ENCODE measurements at places on chromosomes 2 and 18.
A peak's percentile ranks its signal among the peaks of the same experiment; 100 is the strongest.

DNA sequence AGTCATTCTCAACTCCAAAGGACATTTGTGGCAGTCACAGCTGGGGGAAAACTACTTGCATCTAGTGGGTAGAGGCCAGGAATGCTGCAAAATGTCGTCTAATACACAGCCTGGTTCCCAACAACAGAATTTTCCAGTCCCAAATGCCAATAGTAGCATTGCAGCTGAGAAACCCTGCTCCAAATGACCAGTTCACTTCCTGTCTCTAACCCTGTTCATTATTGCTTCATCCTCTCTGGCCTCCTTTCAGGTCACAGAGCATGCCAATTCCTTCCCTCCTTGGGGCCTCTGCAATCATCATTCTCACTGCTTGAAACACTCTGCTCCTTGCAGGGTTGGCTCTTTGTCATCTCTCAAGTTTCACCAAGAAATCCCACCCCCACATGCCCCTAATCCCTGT, 139.1 kb downstream of the IRS1 start:
- DNase-seq: no peak

GRCh38 chr2:121454549-121455090, 76.1 kb upstream of the RNU4ATAC start:
- no peak for DNase-seq

GRCh38 chr18:3037423-3037915, 24.5 kb upstream of the LPIN2 start:
- no peak for DNase-seq

DNA sequence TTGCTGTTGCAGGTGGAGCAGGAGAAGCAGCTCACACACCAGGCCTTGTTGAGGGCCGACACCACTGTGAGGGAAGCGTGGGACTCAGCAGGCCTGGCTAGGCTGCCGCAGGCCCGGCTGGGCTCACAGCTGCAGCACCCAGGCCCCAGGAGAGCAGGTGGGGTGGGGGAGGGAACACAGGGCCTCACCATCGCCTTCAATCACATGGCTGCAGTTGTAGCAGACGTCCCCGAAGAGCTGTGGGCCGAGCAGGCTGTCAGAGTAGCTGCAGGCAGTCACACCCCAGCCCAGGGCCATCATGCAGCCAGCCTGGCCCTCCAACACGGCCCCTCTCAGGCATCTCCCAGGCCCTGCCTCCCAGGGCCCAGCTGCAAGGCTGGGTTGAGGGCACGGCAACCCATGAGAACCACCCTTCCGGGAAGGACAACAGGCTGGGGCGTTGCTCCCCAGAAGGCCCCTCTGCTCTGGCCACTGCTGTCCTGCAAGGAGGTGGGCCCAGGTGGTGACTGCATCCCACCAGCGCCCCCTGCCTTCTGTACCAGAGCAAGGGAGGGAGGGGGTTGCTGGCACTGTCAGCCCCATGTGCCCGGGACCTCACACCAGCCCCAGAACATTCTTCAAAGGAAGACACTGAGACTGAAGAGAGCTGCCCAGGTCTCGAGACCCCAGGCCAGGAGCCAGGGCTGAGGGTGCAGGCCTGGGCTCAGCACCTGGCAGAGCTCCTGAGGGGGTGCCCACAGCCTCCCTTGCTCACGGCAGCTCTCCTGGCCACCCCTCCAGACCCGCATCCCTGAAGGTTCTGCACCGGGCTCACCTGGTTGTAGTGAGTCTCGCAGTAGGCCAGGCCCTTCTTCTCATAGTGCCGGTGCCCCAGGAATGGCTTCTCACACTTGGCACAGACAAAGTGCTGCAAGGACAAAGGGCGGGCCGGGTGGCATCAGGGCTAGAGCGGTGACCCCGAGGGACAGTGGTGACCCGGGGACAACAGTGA, 5.6 kb upstream of the GPR17 start:
- peak; percentile 60 for DNase-seq

- DNase-seq: no peak
Measured at GRCh38 chr2:169583518-169583917, 633 bp upstream of the PPIG start.

GRCh38 chr2:200735061-200735460, 76.6 kb upstream of the BZW1 start:
- peak; percentile 62 for DNase-seq

- DNase-seq: no peak
Measured at GRCh38 chr2:159129269-159129668, 157.2 kb downstream of the WDSUB1 start.

- no peak for DNase-seq
Measured at GRCh38 chr2:18500333-18500732, 60.1 kb downstream of the RDH14 start.

DNA sequence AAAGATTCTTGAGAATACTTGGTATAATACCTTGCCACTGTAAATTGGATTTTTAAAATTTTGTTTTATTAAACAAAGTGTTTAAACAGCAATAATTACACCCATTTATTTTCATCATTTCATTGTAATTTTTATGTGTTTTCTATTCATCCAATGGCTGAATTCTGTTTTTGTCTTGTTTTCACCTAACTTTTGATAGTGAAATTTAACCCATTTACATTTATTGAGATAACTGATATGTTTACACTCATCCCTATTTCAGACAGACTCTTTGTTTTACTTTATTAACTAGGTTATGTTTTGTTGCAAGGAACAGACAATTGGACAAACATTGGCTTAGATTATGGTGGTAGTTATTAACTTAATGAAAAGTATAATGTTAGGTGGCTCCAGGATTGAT, 113.1 kb upstream of the REG3A start:
- DNase-seq: no peak
